ENCODE measurements at places on chromosomes 13 and 19.

- no peak for DNase-seq
Observed at GRCh38 chr19:48490981-48491792, 20.4 kb downstream of the LMTK3 start.

- no peak for DNase-seq
Observed at GRCh38 chr13:109154146-109154545, 524.7 kb downstream of the MYO16 start.

- DNase-seq = no peak
Observed at GRCh38 chr19:55165952-55166529, 372 bp downstream of the DNAAF3 start.

DNA sequence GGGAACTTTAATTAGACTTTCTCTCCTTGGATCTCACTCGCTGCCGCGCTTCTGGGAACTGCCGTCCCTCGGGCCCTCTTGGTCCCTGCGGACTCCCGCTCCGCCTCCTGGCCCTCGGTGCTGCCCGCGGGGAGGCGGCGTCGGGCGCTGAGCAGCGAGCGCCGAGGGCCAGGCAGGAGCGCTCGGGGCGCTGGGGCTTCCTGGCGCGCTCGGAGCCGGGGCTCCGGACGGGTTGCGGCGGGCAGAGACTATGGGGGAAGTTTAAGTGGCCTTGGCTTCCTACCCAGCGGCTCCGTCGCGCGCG is 704 bp downstream of the CHST8 start:
- no peak for DNase-seq

- DNase-seq = no peak
Observed at GRCh38 chr19:42196011-42197001, 21.2 kb downstream of the DEDD2 start.

DNA sequence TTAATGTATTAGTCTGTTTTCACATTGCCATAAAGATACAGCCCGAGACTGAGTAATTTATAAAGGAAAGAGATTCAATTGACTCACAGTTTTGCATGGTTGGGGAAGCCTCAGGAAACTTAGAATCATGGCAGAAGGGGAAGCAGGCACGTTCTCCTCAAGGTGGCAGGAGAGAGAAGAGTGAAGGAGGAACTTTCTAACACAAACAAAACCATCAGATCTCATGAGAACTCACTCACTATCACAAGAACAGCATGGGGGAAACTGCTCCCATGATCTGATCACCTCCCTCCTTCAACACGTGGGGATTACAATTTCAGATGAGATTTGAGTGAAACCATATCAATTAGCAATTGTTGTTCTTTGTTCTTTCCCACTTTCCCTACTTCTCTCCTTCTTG is 689.0 kb upstream of the SLITRK1 start:
- no peak for DNase-seq

GRCh38 chr19:51915324-51915867 is 10.6 kb upstream of the ZNF649 start:
- DNase-seq = no peak

GRCh38 chr19:45121827-45122345 is 28.9 kb downstream of the PPP1R37 start:
- no peak for DNase-seq

DNA sequence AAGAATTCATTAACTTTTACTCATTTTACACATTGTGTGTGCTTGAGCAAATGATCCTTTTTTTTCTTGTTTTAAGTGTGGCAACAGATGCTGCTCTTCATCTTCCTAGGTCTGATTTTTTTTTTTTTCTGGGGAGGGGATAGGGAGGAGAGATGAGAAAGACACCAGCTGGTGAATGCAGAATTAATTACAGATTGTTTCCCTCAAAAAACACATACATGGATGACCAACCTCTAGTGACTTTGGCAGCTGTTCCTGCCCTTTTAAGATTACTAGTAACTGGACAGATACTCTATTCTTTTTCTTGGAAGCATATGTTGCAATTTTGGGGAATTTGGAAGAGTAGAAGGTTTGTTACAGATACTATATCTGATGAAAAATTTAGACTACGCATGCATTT is 103.6 kb upstream of the MYO16 start:
- DNase-seq = no peak

- no peak for DNase-seq
Observed at GRCh38 chr19:13823256-13823655, 28.0 kb downstream of the ZSWIM4 start.

DNA sequence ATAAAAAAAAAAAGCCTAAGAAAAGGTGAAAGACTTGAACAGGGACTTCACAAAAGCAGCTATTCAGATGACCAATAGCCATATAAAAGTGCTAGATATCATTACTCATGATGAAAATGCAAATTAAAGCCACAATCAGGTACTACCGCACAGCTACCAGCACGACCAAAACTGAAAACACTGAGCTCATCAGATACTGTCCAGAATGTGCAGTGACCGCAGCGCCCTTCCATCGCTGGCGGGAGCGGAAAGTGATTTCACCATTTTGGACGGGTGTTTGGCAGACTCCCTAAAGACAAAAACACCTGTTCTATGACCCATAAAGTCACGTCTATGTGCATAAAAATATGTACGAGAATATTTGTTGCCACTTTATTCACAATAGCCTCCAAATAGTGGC is 60.7 kb downstream of the SLC6A16 start:
- no peak for DNase-seq

DNA sequence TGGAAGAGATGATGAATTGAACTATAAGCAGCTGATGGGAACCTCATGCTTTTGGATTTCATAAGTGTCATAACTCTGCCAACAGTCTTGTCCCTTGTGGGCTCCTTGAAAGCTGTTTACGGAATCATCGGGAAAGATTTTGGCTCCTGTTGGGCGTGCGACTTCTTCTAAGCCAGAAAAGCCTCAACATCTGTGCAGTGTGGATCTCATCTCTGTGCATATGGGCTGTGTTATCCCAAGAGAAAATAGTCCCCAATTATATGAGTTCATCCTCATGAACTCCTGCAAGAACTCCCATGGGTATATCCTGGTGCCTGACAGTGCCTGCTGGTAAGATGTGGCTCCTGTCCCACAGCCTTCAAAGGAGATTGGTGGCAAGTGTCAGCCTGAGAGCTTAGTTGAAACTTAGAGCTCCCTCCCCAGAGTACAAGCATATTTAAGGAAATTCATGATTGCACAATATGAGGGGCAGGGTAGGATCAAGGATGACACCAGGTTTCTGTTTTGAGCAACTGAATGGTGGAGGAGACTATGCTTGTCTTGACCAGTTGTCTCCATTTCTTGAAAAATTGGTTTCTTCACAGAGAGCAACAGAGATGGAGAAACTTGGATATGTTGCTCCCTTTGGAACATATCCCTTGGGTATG is 243.5 kb downstream of the ITGBL1 start:
- no peak for DNase-seq

- no peak for DNase-seq
Observed at GRCh38 chr19:29383696-29384095, 142.1 kb upstream of the VSTM2B start.

DNA sequence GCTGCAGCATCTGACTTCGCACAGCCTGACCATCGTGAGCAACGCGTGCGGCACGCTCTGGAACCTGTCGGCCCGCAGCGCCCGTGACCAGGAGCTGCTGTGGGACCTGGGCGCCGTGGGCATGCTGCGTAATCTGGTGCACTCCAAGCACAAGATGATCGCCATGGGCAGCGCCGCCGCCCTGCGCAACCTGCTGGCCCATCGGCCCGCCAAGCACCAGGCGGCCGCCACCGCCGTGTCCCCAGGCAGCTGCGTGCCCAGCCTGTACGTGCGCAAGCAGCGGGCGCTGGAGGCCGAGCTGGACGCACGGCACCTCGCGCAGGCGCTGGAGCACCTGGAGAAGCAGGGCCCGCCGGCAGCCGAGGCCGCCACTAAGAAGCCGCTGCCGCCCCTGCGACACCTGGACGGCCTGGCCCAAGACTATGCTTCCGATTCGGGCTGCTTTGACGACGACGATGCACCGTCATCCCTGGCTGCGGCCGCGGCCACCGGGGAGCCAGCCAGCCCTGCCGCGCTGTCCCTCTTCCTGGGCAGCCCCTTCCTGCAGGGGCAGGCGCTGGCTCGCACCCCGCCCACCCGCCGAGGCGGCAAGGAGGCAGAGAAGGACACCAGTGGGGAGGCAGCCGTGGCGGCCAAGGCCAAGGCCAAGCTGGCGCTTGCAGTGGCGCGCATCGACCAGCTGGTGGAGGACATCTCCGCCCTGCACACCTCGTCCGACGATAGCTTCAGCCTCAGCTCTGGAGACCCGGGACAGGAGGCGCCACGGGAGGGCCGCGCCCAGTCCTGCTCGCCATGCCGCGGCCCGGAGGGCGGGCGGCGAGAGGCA is 13.6 kb downstream of the C19orf25 start:
- no peak for DNase-seq

DNA sequence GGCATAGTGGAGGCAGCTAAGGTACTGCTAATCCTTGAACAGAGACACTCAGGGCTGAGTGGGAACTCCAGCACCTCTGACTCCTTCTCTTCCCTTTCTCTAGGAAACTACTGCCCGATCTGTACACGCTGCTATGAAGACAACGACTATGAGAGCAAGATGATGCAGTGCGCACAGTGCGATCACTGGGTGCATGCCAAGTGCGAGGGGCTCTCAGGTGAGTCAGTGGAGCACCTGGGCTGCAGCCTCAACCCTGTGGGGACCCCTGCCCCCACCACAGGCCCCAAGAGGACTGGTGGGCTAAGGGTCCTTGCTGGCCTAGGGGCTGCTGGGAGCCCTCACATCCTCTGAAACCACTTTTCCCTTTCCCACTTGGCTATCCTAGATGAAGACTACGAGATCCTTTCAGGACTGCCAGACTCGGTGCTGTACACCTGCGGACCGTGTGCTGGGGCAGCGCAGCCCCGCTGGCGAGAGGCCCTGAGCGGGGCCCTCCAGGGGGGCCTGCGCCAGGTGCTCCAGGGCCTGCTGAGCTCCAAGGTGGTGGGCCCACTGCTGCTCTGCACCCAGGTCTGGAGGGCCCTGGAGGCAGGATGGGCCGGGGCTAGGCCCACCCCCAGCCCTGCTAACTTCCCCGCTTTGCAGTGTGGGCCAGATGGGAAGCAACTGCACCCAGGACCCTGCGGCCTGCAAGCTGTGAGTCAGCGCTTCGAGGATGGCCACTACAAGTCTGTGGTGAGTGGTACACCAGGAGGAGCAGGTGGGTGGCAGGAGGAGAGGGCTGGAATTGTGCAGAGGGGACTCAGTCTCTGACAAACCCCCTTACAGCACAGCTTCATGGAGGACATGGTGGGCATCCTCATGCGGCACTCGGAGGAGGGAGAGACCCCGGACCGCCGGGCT is 9.5 kb downstream of the KMT2B start:
- no peak for DNase-seq

DNA sequence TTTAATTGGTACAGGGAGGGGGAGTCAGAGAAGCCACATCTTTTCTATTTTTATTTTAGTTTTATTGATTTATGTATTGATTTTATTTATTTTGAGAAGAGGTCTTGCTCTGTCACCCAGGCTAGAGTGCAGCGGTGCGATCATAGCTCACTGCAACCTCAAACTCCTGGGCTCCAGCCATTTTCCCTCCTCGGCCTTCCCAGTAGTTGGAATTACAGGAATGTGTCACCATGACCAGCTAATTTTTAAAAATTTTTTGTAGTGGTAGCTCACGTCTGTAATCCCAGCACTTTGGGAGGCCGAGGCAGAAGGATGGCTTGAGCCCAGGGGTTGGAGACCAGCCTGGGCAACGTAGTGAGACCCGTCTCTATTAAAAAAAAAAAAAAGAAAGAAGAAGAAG is 4.1 kb downstream of the IL27RA start:
- no peak for DNase-seq

GRCh38 chr19:45607071-45608029 is 5.3 kb upstream of the GPR4 start:
- DNase-seq = peak; percentile 54

DNA sequence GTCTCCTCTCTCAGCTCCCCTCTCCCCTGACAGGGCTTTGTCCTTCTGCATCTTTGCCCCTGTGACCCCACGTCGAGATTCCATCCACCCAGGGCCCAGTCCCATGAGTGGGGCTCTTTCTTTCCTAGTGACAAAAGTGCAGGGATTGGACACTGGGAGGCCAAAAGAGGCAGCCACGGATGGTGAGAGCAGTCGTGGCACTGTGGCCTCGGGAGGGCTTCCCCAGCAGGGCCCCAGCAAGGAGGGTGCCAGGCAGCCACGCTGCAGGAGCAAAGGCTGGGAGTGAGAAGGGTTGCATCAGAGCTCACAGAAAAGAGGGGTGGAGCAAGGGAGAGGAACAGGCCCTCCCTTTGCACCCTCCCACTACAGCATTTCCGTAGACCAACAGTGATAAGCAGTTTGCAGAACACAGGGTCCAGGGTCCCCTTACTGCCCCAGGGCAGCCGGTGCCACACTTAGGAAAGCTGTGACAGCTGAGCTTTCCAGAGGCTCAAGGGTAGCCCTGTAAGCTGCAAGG is 4.9 kb downstream of the ZSCAN1 start:
- no peak for DNase-seq

DNA sequence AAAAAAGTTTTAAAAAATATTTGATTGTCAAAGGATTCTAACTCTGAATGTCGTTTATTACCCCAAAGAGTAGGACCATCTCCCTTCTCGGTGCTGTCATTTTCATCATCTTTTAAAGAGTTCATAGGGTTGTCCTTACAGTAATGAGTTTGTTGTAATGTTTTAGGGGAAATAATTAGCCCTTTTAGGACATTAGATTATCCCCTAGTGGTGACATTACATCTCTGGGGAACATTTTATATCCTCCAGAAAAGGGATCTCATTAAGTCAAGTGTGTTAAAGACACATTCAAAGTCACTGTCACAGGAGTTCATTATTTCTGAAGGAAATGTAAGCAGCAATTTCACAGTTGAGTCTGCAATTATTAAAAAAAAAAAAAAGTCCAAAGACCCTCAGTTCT is 99.3 kb upstream of the GJB6 start:
- no peak for DNase-seq

DNA sequence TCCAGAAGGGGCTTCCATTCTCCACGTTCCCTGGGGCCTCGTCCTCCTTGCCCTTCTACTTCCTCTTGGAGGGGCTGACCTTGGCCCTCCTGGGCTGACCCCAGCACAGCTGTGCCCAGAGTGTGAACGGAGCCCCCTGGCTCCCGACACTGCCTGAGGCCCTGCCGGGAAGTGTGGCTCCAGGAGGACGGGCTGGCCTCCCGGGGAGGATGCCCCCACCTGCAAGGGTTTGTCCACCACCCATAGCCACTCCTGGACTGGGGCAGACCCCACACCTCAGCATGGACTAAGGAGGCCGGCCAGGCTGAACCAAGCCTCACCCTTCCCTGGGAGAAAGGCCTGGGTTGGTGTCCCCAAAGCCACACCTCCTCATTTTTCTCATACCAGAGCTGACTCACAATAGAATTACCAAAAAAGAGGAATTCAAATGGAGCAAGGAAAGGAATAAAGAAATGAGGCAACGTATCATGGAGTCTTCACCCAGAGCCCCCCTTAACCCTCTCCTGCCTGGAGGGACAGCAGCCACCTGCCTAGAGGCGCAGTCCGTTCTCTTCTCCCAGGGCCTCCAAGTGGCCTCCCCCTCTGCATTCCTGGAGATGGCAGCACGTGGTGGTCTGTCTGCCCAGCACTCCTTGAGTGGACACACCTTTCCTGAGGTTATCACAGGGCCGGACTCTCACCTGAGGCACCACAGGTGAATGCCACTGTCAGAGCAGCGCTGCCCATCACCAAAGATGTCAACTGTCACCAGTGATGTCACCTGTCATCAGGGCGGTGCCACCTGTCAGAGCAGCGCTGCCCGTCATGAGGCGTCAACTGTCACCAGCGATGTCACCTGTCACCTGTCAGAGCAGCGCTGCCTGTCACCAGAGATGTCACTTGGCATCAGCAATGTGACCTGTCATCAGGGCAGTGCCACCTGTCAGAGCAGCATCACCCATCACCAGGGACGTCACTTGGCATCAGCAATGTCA is 3.1 kb upstream of the C13orf46 start:
- DNase-seq = no peak

GRCh38 chr13:39282400-39282972 is 244.2 kb downstream of the NHLRC3 start:
- DNase-seq = no peak

Data from D721Med (cell line).